T1000 (cell line): ENCODE measurements at places on chromosomes 16 and 17.

GRCh38 chr17:66830451-66830850 is 4.5 kb upstream of the CACNG5 start:
- no peak for DNase-seq

- DNase-seq = no peak
Measured at GRCh38 chr16:80664226-80664625, 123.4 kb downstream of the DYNLRB2 start.

DNA sequence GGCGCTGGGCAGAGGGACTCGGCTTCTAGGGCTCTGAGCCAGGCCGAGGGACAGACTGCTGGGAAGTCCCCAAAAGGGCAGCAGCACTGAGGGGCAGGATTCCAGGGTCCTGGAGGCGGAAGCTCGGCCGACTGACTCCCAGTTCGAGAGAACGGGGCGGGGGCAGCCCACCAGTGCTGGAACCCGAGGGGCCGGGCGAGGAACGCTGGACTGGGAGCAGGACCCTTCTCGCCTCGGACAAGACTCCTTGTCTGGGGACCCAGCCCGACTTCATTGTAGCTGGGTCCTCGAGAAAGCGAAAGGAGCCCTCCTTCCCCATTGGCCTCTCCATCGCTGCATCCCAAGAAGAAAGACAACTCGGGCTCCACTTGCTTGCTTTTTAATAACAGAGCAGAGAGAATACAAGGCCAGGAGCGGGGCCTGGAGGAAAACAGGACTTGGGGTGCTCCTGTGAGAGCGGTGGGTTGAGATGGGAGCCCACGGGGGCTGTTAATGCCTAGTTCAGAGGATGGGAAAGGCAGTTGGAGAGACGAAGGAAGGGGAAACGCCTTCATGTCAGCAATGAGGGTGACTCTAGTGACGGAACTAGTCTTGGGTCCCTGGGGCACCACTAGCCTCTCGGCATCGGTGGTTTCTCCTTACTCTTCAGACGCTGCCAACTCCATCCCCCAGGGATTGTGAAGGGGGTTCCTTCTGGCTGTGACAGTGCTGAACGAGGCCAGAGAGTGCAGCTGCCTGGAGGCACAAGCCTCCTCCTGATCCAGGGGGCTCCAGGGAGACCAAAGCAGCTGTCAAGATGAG is 492 bp upstream of the CAMTA2 start:
- no peak for DNase-seq

- no peak for DNase-seq
Measured at GRCh38 chr17:51995797-51996403, 162.6 kb downstream of the CA10 start.

- no peak for DNase-seq
Measured at GRCh38 chr17:48818361-48818841, 1.4 kb upstream of the TTLL6 start.
